ENCODE measurements at places on chromosomes 7 and 10.

GRCh38 chr7:95095966-95096540, 188.7 kb downstream of the PPP1R9A start:
- no peak for DNase-seq

DNA sequence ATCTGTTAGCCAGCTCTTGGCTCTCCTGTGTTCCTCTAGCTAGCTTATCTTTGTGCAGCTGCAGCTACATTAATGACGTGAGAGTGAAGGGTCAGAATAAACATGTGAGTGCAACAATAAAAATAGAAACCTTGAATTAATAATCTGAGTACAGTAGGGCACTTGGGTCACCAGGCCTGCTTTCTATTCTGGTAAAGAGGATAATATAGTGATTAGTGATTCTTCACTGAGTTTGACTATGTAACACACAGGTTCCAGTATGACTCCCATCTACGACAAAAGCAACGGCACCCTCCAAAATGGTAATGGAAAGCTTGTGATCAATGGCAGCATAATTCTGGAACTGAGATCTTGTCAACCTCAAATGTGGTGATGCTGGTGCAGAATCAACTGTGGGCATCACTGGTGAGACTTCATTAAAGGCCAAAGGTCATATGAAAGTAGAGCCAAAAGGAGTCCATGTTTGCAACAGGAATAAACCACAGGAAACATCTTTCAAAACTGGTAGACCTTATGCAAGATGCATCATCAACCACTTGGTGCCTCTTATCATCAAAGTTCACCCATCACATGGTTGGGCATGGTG, 77.6 kb downstream of the NRBF2 start:
- no peak for DNase-seq

- DNase-seq, result no peak
These were observed 190.8 kb upstream of the PRKCQ start for GRCh38 chr10:6770846-6771245.

GRCh38 chr7:147563669-147564068, 1026.9 kb upstream of the C7orf33 start:
- no peak for DNase-seq

DNA sequence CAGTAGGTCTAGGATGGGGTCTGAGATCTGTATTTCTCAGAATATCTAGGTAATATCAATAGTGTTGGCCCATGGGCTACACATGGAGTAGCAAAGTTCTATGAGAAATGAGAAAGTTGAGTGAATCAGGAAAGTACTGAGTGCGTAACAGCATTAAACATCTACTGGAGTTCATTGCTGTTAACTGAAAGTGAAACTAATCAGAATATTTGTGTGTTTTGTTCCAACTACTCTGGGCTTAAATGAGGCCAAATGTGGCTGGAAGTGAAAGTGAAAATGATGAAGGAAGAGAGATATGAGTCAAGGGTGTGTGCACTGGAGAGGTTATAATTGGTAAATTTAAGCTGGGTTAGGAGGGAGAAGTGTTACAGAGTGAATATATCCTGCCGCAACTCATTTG, 46.5 kb downstream of the TMEM106B start:
- no peak for DNase-seq

All from activated CD8-positive, alpha-beta memory T cell treated with anti-CD3 and anti-CD28 coated beads for 4 hours (primary cell).